Mammary microvascular endothelial cell (primary cell): ENCODE measurements at places on chromosomes 1 and 21. TPM values are rescaled to one million over a fixed set of nuclear protein-coding genes. Genes with fewer than 3 reads are reported as not detected.

Gene AKR7A3
- total RNA-seq, result 0.20 and 0.89 TPM in 2 replicates

Gene USF1
- total RNA-seq, result 59.0 and 59.1 TPM in 2 replicates

Gene DNASE2B
- not detected in 2 replicates for total RNA-seq

Gene BRDT
- not detected in 2 replicates for total RNA-seq

Gene ZNF695
- 2.0 and 4.4 TPM in 2 replicates for total RNA-seq

Gene BTBD19
- total RNA-seq, result 4.6 and 5.9 TPM in 2 replicates

Gene ORC1
- 10.5 and 11.1 TPM in 2 replicates for total RNA-seq

Gene RNF19B
- 32.9 and 33.1 TPM in 2 replicates for total RNA-seq

Gene EFHD2
- 242 and 252 TPM in 2 replicates for total RNA-seq
